ENCODE measurements at places on chromosomes 3 and 15.
A peak's percentile ranks its signal among the peaks of the same experiment; 100 is the strongest.

- no peak for DNase-seq
These were observed 82.9 kb downstream of the HES1 start for GRCh38 chr3:194218646-194219453.

DNA sequence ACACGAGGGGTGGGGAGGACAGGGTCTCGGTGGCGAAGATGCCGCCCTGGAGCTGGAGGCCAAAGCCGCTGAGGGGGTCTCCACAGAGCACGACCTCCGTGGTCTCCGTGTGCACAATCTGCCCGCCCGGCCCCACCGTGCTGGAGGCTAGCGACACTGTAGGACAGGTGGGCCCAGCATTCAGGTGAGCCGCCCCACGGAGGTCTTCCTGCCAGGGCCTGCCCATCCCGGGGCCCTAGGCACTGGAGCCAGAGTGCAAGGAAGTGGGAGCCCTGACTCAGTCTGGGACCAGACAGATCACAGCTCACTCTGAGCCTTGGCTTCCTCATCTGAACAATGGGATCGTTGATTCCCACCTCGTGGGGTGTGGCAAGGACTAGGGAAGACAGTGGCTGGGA, 25.8 kb downstream of the GRIP2 start:
- no peak for DNase-seq

DNA sequence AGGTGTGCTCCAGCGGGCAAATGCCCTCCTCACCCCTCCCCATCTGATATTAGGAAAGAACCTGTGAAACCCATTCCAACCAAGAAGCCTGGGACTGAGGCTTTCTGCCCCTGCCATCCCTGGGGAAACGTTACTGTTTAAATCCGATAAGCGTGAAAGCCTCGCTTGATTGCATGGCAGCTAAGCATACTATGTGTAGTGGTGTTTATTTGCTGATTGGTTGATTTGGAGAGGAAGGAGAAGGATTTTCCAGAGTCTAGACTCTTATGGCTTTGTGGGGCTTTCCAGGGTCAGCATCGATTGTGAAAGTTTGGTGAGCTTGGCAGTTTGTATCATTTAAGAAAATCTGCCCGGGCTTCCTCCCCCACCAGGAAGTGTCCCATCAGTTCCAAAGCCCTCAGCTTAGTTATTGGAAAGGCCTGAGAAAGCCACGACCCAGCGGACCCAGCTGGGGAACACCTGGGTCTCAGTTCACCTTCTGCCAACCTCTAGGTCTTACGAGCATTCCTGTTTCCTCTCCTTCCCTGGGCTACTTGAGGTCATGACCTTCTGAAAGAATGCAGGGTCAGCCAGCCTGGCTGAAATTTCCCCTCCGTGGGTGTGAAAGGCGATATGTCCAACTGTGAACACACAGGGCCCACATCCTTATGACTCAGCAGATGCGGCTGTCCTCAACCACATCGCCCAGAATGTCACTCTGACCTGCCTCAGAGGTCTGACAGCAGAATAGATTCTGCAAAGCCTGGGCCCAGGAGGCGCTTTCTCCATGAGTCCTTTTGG, 62.8 kb upstream of the HERC1 start:
- DNase-seq, result peak; percentile 22

DNA sequence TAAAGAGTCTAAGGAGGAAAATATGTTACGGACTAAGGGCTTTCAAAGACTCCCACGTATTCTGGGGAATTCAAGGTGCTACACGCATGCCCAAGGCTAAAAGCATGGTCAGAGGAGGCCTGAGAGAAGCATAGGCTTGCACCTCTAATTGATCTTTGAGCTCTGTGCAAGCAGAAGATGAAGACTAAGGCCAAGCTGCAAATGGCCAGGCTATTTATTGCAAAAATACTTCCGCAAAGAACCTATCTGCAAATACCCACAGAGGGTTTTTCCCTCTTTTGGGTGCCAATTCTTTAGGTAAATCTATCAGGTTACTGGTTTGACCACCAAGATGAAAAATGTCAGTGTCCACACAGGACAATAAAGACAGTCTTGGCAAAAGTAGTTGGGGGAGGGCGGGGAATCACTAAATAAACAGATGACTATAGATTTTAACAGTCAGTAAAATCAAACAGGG, 119.5 kb downstream of the STAG1 start:
- no peak for DNase-seq

DNA sequence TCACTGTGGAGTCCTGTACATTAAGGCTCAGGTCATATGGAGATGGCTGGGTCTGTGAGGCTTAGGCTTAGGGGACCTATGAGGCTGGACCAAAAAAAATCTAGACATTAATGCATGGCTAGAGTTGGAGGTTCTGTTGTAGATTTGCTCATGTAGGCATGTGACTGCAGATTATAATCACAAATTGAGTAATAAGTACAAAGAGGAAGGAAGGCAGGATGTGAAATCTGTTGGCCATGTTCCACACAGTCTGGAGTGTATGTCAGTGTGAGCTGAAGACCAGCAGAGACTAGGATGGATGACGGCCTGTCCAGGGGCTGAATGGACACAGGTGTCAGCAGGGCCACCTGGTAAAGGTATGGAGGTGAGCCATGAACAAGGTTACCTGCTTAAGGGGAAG, at the start of gene ST3GAL6:
Gene ST3GAL6 (plus strand): TSS at position 265 of the 400 bp plus-strand sequence. CDS start 5,101 bp downstream, outside the sequence.
- no peak for DNase-seq

DNA sequence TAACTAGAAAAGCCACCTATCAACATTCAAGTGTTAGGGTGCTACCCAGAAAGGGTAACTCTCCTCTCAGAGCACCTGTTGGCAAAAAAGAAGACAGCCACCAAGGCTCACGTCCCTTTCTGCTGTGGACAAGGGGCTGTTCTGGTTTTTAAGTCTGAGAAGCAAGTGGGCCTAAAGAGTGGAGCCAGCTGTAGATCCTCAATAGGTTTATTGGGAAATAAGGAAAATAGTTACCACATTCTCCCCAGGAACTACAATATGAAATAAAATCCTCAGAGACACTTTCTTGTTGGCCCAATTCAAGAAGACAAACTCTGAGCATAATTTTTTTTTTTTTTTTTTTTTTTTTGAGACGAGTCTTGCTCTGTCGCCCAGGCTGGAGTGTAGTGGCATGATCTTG, 35.8 kb downstream of the LRIG1 start:
- DNase-seq, result no peak

GRCh38 chr15:51232581-51232980, 105.8 kb downstream of the CYP19A1 start:
- no peak for DNase-seq

- DNase-seq, result no peak
These were observed 75.4 kb upstream of the ARL6 start for GRCh38 chr3:97689111-97689510.

DNA sequence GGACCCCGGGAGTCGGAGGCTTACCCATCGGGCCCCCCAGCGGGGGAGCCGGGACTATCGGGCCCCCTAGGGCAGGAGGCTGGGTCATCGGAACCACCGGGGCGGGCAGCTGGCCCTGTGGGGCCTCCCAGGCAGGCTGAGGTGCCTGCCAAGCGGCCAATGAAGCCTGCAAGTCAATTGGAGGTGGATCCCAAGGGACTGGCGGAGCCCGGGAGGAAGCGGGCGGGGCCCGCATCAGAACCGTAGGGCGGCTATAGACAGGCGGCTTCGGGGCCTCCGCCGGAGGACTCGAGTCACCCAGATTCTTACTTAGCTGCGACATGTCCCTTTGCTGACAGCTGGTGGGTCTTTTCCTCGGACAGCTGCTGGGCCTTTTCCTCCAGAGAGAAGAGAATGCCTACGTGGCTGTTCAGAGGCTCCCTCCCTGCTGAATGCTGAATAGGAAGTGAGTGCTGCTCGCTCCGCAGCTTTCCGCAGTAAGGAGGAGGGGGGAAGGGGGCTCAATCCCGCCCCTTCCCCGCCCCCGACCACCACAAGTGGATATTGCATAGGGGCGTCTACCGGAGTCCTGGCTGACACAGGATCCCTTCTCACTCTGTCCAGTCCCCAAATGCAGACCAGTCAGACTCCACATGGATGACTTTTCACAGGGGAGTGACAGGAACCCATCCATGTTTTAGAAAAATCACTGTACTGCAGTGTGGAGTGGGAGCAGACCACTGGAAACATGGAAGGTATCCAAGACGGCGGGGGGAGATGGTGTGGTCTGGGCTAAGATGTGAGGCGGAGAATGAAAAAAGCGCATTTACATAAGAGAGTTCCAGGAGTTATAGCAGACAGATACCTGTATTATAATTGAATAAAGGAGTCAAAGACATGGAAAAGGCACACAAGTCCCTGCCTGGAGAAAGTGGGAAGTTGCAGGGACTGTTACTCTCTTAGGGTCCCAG, at the start of gene MAGEL2:
Gene MAGEL2 (minus strand): TSS at position 447 of the 950 bp plus-strand sequence. CDS start 125 bp downstream, at position 322.
- DNase-seq, result no peak

DNA sequence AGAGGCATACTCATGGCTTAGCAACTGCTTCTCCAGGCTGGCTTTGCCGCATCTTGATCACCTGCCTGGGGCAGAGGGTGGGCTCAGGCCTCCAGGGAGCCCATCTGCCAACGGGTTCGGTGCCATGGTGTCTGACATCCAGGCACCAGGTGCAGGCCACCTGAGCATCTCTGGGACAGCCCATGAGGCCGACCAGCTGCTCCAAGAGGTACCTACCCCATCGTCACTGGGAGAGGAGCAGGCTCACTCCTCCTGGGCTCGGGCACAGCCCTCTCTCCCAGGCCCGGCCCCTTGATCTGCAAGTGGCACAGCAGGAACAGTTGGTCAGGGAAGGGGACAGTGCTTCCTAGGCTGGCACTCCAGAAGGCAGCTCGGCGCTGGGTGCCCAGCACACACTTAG, 21.9 kb downstream of the TPRA1 start:
- DNase-seq, result no peak

DNA sequence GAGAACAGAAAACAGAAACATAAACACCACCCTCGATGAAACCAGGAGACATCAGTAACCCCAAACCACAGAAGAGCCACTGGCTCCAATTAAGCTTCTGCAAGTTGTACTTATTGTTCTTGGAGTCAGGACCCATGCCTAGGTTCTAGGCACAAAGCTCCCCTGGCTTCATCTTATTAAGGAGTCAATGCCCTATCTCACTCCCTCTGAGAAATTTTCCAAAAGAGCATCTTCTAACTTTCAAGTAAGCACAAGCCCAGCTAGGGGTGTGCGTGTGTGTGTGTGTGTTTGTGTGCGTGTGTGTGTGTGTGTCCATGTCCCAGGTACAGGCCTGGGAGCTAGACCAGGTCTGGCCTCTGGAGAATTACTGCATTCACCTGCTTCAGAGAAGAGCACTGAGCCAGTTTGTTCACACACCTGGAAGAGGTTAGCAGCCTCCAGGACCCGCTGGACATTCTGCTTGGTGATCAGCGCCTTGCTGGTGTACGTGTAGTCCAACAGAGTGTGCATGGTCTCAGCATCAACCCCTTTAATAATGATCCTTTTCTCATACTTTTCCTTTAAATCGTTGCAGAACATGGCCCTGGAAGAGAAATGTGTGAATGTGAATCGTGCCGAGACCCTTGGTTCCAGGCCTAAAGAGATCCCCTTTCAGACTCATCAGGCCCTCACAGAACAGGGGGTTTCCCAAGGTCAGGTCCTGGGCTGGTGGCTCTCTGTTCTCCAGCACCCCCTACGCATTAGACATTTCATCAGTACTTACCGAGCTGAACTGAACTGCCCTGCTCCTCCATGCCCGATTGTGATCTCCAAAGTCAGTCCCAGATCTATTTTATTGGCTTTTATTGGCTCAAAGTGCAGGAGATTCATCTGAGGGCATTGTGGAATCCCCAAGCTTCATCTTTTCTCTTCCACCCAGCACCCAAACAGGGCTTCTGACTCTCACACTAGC, 27.8 kb downstream of the KLHL6 start:
- DNase-seq, result no peak

GRCh38 chr3:85783291-85783690, 824.5 kb downstream of the CADM2 start:
- DNase-seq, result no peak

GRCh38 chr15:81473177-81473576, 99.2 kb upstream of the TMC3 start:
- no peak for DNase-seq

- no peak for DNase-seq
These were observed 9.8 kb upstream of the ITGB5 start for GRCh38 chr3:124896824-124897526.

DNA sequence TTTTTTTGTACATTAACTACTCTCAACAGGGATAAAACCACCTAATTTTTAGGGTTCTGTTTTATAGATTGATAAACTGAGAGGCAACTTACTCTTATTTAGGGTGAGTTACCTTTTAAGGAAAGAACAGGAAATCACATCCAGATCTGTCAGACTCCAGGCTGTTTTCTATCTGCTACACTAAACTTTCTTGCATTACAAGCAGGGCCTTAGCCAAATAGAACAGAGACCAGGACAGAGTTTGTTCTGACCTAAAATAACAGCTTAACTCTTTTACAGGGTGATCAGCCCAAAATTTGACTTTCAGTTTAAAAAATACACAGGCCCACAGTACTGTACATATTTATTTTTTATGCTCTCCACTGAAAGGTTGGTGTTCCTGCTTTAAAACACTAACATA, 38.6 kb downstream of the SGO1 start:
- DNase-seq, result no peak

DNA sequence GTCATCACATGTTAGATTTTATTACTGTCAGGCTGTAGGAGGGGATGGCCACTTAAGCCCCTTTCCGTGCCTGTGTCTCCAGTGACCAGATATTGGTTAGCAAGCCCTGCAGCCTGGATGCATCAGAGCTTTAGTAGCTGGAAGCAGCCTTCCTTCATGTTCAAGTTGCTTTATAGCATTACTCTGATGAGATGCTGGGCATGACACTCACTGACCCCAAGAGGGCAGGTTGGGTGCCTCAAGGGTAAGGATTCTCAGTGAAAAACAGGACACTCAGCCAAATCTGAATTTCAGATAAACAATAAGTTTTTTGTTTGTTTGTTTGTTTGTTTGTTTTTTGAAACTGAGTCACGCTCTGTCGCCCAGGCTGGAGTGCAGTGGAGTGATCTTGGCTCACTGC, 68.5 kb upstream of the PTX3 start:
- no peak for DNase-seq

GRCh38 chr15:78061963-78062427, 15.5 kb downstream of the TBC1D2B start:
- no peak for DNase-seq

GRCh38 chr15:73589766-73590165, 43.4 kb downstream of the NPTN start:
- DNase-seq, result no peak
